ENCODE measurements at places on chromosomes 5 and 9.

GRCh38 chr5:88045165-88045564 is 223.5 kb downstream of the TMEM161B start:
- no peak for DNase-seq

GRCh38 chr9:131407717-131408195 is 13.9 kb downstream of the PRRC2B start:
- DNase-seq, result no peak

GRCh38 chr5:127373858-127374491 is 83.4 kb downstream of the MEGF10 start:
- DNase-seq, result no peak

DNA sequence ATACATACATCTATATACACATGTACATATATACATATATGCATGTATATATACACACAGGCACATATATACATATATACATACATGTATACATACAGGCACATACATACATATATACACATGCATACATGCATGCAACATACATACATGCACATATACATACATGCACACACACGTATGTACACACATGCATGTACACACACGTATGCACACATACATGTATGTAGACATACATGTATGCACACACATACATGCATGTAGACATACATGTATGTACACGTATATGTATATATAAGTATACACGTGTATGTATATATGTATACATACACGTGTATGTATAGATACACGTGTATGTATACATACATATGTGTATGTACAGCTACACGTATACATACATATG is 617.0 kb downstream of the RAB3C start:
- no peak for DNase-seq

DNA sequence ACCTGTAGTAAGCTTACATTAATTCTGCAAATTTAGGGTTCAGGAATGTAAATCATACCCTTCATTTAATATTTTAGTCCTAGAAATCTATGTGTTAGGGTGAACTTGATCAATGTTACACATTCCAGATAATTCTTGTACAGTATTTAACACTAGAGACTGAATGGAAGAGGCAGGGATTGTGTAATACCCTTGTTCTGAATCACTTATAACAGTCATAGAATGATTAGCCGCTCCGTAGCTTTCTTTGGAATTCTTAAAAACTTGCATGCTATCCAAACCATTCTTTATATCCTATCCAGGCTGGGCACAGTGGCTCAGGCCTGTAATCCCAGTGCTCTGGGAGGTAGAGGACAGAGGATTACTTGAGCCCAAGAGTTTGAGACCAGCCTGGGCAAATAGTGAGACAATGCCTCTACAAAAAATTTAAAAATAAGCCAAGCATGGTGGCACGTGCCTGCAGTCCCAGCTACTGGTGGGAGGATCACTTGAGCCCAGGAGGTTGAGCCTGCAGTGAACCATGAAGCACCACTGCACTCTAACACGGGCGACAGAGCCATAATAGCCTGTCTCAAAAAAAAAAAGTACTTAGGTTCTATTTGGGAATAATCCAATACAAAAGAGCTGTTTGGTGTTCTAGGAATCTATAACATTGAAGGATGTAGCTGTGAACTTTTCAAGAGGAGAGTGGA is 8.3 kb downstream of the ZNF483 start:
- DNase-seq, result no peak

DNA sequence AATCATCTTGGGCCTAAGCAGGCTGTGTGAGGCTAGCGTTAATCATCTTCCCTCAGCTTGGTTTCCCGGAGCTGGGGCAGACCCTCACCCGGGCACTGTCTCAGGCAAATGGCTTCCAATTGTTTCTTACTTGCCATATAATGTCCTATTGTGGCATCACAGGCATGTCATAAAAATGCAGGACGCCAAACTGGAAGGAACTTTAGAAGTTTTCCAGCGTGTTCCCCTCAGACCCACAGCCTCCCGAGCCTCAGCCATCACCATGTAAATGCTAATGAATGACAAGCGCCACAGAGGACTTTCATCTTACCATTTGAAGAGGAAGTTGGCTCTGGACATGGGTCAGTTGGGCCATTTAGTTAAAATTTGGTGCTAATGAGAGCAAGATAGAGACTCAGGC is 143.0 kb upstream of the IRX1 start:
- no peak for DNase-seq

GRCh38 chr9:87579781-87580541 is 82.3 kb downstream of the DAPK1 start:
- DNase-seq, result no peak

DNA sequence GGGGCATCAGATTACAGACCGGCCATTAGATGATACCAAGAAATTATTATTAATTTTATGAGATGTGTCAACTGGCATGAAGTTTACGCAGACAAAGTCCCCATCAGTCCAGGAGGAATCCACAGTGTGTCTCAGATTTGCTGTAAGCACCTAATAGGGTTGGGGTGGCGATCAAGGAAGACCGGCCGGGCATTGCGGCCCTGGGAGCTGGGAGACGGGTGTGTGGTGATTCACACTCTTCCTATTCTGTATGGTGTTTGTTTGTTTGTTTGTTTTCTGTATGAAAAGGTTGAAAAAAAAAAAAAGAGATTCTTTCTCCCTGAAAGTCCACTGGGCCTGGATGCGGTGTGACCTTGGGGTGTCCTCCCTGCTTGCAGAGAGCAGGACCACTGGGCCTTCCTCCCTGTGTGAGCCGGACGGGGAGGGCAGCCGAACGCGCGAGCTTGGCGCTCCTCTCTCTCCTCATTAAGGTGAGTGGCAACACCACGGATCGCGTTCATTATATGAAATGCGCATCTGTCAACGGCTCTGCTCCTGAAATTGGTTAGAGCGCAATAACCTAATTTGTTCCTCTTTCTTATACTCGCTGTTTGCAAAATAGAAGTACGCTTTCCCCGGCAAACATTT is 15.1 kb downstream of the RASGEF1C start:
- DNase-seq, result no peak
